Stimulated activated CD4-positive, alpha-beta T cell treated with anti-CD3 and anti-CD28 coated beads, TNF-alpha, amount 100 ng/mL, for 24 hours (primary cell): ENCODE measurements at places on chromosomes 3 and 15.

DNA sequence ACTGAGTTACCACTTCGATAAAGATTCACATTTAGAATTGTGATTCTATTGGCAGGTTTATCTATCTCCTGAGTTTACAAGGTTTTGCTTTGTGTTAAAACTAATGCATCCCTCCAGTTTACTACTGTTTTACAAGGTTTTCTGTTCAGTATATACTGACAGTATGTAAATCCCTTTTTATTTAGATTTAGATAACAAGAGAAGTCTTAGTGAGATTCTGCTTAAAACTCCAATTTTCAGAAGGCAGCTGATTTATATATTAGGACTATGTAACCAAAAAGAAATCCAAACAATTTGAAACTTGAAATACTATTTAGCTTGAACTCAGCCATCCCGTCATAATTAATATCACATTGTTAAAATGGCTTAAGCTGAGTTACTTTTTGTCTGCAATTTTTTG, 619.2 kb downstream of the NAALADL2 start:
- no peak for DNase-seq

- no peak for DNase-seq
Observed at GRCh38 chr3:64878362-64878761, 190.6 kb upstream of the ADAMTS9 start.

DNA sequence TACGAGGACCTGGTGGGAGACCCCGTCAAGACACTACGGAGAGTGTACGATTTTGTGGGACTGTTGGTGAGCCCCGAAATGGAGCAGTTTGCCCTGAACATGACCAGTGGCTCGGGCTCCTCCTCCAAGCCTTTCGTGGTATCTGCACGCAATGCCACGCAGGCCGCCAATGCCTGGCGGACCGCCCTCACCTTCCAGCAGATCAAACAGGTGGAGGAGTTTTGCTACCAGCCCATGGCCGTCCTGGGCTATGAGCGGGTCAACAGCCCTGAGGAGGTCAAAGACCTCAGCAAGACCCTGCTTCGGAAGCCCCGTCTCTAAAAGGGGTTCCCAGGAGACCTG, 2.5 kb downstream of the CHST2 start:
- DNase-seq, result no peak

GRCh38 chr3:50656417-50657195, 18.1 kb upstream of the DOCK3 start:
- no peak for DNase-seq

- DNase-seq, result no peak
Observed at GRCh38 chr3:23493889-23494288, 290.8 kb downstream of the UBE2E2 start.

GRCh38 chr3:73868688-73869315, 244.1 kb upstream of the PDZRN3 start:
- DNase-seq, result no peak

GRCh38 chr15:42137461-42138261, 18.8 kb downstream of the PLA2G4F start:
- no peak for DNase-seq

DNA sequence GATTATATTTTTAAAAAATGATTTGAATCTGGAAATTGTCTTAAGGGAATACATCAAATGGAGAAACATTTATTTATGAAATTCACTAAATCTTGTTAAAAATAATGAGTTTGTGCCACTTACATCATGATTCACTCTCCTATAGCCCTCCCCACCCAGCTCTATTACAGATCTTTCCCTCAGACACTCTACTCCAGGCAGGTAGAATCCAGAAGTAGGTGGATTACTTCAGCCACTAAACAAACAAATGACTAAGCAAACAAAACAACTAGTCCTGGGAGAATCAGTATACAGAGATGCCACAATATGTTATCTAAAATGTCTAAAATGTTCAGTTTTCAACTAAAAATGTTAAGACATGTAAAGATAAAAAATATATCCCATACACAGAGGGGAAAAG, 608.1 kb upstream of the UBE2E2 start:
- DNase-seq, result no peak

GRCh38 chr3:152284906-152285305, 16.2 kb downstream of the MBNL1 start:
- no peak for DNase-seq

GRCh38 chr3:142623194-142623593, 27.0 kb downstream of the PLS1 start:
- DNase-seq, result no peak

DNA sequence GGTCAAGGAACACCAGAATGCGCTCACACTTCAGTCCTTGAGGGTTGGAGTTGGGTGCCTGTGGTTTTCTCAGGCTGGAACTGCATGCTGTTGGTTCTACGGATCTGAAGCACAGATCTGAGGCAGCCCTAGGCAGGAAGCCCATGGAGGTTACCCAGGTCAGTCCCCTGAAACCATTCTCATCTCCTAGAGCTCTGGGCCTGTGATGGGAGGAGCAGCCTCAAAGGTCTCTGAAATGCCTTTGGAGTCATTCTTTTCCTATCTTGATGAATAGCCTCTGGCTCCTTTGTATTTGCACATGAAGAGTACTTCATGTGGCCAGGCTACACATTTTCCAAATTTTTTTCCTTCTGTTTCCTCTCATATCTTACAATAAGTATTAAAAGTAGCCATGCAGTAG, 179.3 kb upstream of the UBE2E1 start:
- no peak for DNase-seq

- DNase-seq, result no peak
Observed at GRCh38 chr3:28347374-28348264, 902 bp upstream of the ZCWPW2 start.

DNA sequence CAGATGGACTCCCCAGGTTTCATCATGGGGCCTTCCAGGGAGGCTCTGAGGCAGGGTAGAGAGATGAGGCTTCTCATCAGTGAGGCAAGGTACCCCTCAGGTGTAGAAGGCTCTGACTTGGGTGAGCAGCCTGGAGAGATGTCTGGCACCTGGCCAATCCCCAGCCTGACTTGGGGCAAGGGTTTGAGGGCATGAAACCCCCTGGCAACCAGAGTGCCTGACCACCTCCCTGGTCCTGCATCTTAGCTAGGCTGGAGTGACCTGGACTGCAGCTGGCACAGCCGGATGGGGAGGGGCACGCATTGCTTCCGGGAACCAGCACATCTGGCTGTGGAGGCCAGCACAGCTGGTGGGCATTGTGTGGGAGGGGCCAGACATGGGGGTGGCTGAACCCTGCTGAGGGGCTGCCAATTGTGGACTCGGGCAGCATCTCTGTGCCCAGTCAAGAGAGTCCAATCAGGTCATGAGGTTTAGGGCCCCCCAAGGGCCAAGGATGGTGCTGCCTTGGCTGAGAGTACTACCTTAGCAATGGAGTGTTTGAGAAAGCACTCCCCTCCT, 1.9 kb downstream of the ZBTB47 start:
- DNase-seq, result no peak

GRCh38 chr15:85430406-85431204, 50.2 kb downstream of the AKAP13 start:
- DNase-seq, result no peak
